ENCODE measurements at places on chromosomes 1 and 21.

GRCh38 chr1:56464294-56464693, 115.1 kb downstream of the PLPP3 start:
- peak; percentile 23 for DNase-seq

DNA sequence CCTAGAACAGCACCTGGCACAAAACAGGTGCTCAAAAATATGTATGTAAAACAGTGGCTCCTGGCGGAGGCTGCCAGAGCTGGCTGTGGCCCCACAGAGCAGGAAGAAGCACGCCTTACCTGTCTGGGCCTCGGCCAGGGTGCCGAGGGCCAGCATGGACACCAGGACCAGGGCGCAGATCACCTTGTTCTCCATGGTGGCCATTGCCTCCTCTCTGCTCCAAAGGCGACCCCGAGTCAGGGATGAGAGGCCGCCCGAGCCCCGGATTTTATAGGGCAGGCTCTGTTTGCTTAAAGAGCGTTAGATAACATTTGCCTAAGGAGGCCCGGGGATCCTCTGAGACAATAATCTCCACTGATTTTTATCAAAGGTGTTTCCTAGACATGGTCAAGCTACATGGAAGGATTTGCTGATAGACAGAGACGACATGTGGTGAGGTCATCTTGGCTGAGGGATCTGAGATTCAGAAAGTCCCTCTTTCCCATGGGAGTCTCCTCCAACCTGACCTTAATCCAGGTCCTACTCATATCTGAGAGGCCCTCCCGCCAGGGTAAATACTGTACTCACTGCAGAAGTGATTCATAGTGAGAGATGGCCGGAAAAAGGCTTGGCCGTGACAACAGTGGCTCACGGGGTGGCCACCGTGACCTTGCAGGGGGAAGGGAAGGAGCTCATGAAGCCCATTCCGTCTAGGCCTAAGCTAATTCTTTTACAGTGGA, at the start of gene TFF1:
TSS of gene TFF1 (minus strand) at position 244 of the 719 bp plus-strand sequence. CDS start at position 204, 40 bp downstream.
- DNase-seq: peak; percentile 30

DNA sequence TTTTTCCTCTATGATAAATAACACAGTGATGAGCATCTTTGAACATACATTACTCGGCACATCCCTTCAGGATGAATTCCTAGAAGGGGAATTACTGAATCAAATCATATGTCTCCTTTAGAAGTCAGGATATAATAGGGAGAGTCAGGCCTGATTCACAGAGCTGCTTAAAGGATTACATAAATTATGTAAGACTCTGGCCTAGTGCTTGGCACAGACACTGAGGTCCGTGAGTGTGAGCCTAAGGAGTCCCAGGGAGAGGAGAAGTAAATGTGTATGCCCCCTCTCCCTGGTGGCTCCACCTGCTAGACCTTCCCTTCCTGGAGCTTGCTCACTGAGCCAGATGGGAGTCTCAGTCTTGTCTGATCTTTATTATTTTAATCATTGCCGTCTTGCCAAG, 8.6 kb upstream of the FOXE3 start:
- no peak for DNase-seq

- DNase-seq: no peak
Observed at GRCh38 chr1:66041654-66042053, 249.0 kb downstream of the PDE4B start.

DNA sequence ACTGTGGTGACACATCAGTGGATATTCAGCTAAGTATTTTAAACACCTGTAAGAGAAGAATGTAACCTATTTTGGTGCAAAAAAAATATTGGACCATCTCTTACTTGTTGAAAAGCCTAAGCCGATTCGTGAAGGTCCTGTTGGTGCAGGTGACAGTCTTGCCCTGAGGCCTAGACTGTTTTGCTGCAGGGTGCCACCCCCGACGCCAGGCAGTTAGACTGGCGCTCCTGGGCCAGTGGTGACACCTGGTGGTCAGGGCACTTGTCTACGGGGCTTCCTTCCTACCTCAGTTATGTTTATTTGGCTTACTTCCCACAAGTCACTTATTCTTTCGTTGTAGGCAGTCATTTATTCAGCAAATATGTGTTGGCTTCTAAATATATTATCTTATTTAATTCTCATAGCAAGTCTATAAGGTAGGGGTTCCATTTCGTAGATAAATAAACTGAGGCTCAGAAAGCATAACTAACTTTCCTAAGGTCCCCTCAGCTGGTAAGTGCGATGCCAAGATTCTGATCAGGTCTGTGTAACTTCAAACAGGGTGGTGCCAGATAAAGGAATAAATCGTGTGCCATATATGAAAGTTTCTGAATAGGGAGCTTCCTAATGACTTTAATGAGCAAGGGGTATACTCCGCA, 1.9 kb downstream of the EEIG2 start:
- peak; percentile 89 for DNase-seq

GRCh38 chr1:8281843-8282509, 35.9 kb upstream of the SLC45A1 start:
- DNase-seq: peak; percentile 45

- DNase-seq: no peak
Observed at GRCh38 chr1:26476958-26477357, 4.7 kb downstream of the HMGN2 start.
